Stimulated activated CD4-positive, alpha-beta T cell treated with anti-CD3 and anti-CD28 coated beads, Interleukin-2, amount 100 ng/mL, for 24 hours (primary cell): ENCODE measurements at places on chromosomes 6 and 20.

GRCh38 chr6:35487658-35488516, 9.0 kb downstream of the TEAD3 start:
- DNase-seq = no peak

- no peak for DNase-seq
Measured at GRCh38 chr20:38203337-38203980, 38.4 kb upstream of the TGM2 start.

DNA sequence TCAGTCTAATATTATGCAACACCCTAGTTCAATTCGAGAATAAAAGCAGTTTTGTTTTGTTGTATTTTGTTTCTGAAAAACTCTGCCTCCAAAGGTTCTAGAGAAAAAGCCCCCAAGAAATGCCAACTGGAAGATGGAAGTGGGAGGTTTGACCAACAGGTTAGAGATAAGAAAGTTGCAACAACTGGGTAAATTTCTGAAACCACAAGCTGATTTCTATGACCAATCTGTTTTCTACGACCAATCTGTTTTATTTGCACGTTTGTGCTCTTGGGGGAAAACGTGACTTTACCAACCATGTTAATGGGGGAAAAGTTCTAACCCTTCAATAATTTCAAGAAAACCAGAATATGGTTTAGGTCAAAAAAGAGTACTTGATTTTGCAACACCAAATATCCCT, 173.2 kb downstream of the PDE7B start:
- DNase-seq = no peak

DNA sequence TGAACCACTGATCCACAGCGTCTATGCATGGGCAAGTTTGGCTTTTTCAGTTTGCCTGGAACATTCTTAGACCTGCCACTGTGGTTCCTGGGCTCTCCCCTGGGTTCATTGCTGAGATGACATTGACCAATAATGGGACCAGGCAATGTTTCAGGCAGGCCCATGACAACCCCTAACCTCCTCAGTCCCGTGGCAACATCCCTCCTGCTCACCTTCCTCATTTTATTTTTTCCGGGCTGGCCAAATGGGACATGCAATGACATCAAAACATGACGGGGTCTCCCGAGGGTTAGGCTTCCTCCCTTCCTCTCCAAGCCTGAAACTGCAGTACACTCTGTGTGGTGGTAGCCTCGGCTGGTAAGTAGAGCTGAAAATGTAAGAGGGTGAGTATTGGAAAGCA, 234.0 kb upstream of the RREB1 start:
- no peak for DNase-seq

GRCh38 chr6:156647991-156648390, 129.2 kb upstream of the ARID1B start:
- no peak for DNase-seq

GRCh38 chr20:3751675-3752385, 15.7 kb downstream of the ADISSP start:
- peak; percentile 61 for DNase-seq

- DNase-seq = no peak
Measured at GRCh38 chr6:37738216-37738615, 40.5 kb upstream of the MDGA1 start.

DNA sequence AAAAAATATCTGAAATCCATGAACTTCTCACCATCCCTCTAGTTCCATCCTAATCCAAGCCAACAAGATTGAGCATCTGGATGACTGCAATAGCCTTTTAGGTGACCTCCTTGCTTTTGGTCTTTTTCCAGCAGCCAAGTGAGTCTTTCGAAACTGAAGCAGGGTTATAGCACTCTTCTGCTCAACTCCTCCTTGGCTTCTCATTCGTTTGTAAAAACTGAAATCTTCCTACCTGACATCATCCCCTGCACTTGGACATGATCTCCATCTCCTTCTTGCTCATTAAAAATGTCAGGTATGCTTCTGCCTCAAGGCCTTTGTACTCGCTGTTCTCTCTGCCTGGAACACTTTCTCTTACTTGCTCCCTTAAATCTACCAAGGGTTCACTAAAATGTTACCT, 46.0 kb downstream of the STX7 start:
- no peak for DNase-seq

GRCh38 chr6:29887330-29887818, 55.0 kb upstream of the HLA-A start:
- peak; percentile 13 for DNase-seq

- no peak for DNase-seq
Measured at GRCh38 chr6:25831532-25832306, at the start of gene SLC17A1. Gene SLC17A1 (minus strand): TSS chr6:25832052. CDS start chr6:25830557, 1,495 bp downstream.

- no peak for DNase-seq
Measured at GRCh38 chr6:2677080-2677593, 73.6 kb downstream of the MYLK4 start.

- no peak for DNase-seq
Measured at GRCh38 chr6:132215805-132216204, 185.5 kb downstream of the MOXD1 start.

- DNase-seq = no peak
Measured at GRCh38 chr20:60224914-60225313, 266.7 kb downstream of the CDH26 start.

GRCh38 chr6:107543567-107543966, 53.6 kb downstream of the SOBP start:
- DNase-seq = no peak

- DNase-seq = peak; percentile 37
Measured at GRCh38 chr20:62918147-62918546, 8.2 kb downstream of the DIDO1 start.

DNA sequence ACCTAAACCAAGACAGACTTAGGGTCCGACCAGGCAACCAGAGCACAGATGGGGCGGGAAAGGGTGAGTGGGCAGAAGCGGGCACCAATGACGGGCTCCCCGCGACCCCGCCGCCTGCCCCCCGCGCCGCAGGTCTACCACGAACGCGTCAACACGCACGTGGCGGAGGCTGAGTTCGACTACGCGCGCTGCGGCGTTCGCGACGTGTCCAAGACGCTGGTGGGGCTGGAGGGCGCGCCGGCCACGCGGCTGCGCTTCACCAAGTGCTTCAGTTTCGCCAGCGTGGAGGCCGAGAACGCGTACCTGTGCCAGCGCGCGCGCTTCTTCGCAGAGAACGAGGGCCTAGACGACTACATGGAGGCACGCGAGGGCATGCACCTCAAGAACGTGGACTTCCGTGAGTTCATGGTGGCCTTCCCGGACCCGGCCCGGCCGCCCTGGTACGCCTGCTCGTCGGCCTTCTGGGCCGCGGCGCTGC, 5.1 kb downstream of the TMEM151B start:
- no peak for DNase-seq

- no peak for DNase-seq
Measured at GRCh38 chr6:144298194-144298593, 13.1 kb downstream of the UTRN start.

- no peak for DNase-seq
Measured at GRCh38 chr6:41543087-41543486, 3.1 kb upstream of the FOXP4 start.

DNA sequence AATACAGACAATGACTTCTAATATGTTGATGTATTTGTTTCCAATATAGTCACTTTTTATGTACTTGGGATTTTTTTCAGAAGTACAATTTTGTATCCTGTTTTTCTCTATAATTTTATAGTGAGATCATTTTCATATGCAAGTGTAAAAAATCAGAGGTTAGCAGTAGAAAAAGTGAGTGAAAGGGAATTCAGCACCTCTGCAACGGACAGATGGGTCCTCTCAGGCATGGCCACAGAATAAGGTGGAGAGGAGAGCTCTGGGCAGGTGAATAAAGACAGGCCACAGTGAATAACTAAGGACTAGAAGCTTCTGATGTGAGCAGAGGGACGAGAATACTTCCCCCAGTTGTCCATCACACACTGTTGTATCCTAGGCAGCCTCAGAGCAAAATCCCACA, 210.1 kb upstream of the CNR1 start:
- DNase-seq = no peak

GRCh38 chr6:111024681-111025080, 42.8 kb downstream of the RPF2 start:
- DNase-seq = no peak

- DNase-seq = no peak
Measured at GRCh38 chr6:122568350-122568749, 41.9 kb upstream of the PKIB start.

DNA sequence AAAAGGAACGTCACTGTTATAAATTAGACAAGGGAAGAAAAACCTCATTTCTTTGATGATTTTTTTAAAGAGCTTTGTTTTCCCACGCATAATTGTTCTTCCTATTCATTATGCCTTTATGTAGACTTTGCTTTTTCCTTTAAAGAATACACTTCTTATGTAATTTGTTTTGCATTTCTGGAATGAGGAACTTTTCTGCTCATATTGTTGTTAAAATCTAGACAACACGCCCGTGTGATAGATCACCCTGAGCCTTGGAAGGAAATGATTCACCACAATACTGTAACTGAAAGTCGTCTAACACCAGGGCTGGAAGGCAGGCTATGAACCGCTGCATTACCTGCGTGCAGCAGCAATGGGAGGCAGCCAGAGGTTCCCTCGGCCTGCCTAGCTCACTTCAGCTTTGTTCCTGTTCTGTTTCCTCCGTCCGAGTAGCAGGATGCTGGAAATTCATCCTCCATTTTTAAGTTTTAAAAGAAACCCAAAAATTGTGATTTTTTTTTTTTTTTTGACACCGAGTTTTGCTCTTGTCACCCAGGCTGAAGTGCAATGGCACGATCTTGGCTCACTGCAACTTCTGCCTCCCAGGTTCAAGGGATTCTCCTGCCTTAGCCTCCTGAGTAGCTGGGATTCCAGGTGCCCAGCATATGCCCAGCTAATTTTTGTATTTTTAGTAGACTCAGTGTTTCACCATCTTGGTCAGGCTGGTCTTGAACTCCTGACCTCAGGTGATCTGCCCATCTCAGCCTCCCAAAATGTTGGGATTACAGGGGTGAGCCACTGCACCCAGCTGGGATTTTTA, 49.6 kb upstream of the ZNF217 start:
- DNase-seq = peak; percentile 68

GRCh38 chr20:10219452-10219791, 792 bp downstream of the SNAP25 start:
- peak; percentile 64 for DNase-seq

GRCh38 chr20:14820771-14821170, 483.4 kb upstream of the FLRT3 start:
- DNase-seq = no peak

GRCh38 chr6:107991061-107991460, 33.1 kb upstream of the SEC63 start:
- no peak for DNase-seq

- DNase-seq = no peak
Measured at GRCh38 chr6:5680095-5680494, 326.6 kb downstream of the NRN1 start.

- DNase-seq = no peak
Measured at GRCh38 chr6:148997865-148998264, 251.0 kb downstream of the UST start.

- DNase-seq = no peak
Measured at GRCh38 chr6:101268541-101268940, 125.0 kb upstream of the GRIK2 start.

DNA sequence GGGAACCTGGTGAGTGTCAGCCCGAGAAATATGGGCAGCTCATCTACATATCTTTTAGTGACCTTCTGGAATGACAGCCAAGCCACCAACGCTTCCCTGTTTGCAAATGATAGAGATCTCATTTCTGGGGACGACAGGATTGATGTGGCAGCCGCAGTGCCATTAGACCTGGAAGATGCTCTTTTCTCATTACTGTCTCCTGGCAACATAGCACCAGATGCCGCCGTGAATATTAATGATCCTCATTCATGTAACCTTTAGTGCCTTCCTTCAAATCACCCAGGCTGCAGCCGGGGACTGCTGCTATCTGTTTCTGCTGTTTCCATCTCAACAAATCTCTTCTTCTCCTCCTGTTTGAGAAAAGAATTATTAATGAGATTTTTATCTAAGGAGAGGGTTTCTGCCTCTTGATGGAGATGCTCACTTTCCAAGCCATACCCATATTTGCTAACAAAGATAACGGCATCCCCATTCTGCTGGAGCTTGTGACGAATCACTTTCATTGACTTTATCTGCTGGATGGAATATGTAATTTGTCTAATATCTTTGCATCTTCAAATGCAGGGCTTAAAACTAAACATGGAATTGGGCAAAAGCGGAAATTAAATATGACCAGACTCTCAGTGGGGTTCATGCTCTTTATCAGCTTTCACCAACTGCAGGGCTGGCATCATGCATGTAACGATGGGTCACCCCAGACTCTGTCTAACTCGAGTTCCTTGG, 74.8 kb upstream of the KIF16B start:
- DNase-seq = no peak

GRCh38 chr20:41245086-41245707, 72.3 kb downstream of the ZHX3 start:
- no peak for DNase-seq

DNA sequence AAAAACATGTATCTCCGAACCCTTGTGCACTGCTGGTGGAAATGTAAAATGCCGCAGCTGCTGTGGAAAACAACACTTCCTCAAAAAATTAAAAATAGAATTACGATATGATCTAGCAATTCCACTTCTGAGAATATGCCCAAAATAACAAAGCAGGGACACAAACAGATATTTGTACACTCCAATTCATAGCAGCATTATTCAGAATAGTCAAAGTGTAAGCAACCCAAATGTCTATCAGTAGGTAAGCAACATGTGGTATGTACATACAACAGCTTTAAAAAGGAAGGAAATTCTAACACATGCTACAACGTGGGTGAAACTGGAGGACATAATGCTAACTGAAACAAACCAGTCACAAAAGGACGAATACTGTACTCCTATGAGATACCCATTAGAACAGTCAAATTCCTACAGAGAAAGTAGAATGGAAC, 5.7 kb upstream of the RAB5IF start:
- DNase-seq = no peak

DNA sequence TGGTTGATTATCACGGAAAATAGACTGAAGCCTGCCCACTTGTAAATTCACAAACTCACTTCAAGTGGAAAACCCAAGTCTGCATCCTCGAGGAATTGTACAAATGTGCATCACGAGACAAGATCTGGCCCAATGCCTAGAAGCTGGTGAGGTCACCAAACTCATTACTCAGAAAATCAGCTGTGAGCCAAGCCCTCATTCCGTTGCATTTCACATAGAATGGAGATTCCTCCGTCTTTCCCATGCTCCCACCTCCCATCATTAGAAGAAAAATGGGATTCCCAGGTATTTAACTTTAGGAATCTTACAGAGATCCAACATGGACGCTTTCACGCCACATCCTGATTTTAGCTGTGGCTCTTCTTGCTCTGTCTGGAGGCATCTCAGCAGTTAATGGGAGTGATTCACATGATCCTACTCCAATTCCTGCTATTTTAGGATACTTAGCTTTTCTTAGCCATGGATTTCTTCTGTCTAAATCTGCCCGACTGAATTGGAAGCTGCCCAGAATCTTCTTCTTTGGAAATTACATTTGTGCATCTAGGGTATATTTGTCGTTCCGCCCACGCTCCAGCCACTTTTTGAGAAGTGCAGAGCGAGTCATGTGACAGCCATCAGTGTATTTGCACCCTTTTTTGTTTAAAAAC, 68.7 kb upstream of the STMND1 start:
- DNase-seq = no peak

DNA sequence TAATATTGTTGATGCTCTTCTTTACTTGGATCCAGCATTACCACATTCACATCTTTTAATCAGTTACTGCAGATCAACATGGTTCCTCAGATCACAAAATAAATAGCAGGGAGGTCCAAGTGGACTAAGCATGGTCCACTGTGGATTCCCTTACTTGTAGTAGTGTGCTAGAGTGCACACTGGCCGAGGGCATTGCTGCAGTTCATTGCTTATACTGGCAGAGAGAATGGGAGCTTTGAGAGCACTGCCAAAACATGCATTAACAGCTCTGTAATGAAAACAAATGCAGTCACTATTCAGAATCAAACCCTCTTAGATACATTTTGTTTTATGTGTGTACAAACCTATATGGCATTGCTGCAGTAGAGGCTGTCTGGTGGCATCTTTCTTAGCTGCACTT, 471.5 kb downstream of the CD109 start:
- no peak for DNase-seq
